ENCODE measurements at places on chromosomes 5 and 9. TPM values are rescaled to one million over a fixed set of nuclear protein-coding genes. Genes with fewer than 3 reads are reported as not detected.

GRCh38 chr9:12776513-12777055, 1.8 kb downstream of the LURAP1L start:
- H3K36me3 ChIP-seq: no peaks in the 10 kb centered on the region
- H3K27ac ChIP-seq: peak overlapping the region; percentile 88
- H3K27me3 ChIP-seq: peaks cover 6% of the 10 kb centered on the region
- peak overlapping the region; percentile 76 for H3K4me3 ChIP-seq
- peak; percentile 84 for DNase-seq

DNA sequence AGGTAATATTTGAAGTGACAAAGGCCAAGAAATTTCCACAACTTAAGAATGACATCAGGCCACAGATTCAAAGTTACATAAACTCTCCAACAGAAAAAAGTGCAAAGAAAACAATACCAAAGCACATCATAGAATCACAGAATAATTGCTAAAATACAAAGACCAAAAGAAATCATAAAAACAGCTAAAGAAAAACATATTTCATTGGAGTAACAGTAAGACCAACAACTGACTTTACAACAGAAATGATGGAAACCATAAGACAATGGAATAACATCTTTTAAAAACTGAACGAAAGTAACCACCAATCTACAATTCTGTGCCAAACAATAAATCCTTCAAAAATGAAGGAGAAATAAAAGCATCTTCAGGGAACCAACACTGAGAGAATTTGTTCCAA, 38.3 kb downstream of the ZDHHC21 start:
- H3K27ac ChIP-seq: no peak overlapping the region
- H3K36me3 ChIP-seq: peaks cover 4% of the 10 kb centered on the region
- no peak overlapping the region for H3K4me3 ChIP-seq
- DNase-seq: no peak
- H3K4me1 ChIP-seq: no peaks in the 10 kb centered on the region

GRCh38 chr9:99108131-99108530, 3.2 kb downstream of the TGFBR1 start:
- peak overlapping the region; percentile 71 for H3K4me3 ChIP-seq
- H3K27me3 ChIP-seq: no peaks in the 10 kb centered on the region
- no peak for DNase-seq
- H3K4me1 ChIP-seq: peaks cover 79% of the 10 kb centered on the region
- H3K36me3 ChIP-seq: no peaks in the 10 kb centered on the region
- H3K27ac ChIP-seq: no peak overlapping the region

- H3K4me1 ChIP-seq: no peaks in the 10 kb centered on the region
- no peak overlapping the region for H3K27ac ChIP-seq
- no peak overlapping the region for H3K4me3 ChIP-seq
Measured at GRCh38 chr5:171667341-171668096, 118.1 kb upstream of the SMIM23 start.

Gene SPINK5
- 2.1 TPM for total RNA-seq

Gene PDE6A
- not detected for total RNA-seq

Gene BARHL1
- total RNA-seq: not detected

Data from lower lobe of right lung (tissue), 2 donors.